ENCODE measurements at places on chromosomes 7 and 10.

DNA sequence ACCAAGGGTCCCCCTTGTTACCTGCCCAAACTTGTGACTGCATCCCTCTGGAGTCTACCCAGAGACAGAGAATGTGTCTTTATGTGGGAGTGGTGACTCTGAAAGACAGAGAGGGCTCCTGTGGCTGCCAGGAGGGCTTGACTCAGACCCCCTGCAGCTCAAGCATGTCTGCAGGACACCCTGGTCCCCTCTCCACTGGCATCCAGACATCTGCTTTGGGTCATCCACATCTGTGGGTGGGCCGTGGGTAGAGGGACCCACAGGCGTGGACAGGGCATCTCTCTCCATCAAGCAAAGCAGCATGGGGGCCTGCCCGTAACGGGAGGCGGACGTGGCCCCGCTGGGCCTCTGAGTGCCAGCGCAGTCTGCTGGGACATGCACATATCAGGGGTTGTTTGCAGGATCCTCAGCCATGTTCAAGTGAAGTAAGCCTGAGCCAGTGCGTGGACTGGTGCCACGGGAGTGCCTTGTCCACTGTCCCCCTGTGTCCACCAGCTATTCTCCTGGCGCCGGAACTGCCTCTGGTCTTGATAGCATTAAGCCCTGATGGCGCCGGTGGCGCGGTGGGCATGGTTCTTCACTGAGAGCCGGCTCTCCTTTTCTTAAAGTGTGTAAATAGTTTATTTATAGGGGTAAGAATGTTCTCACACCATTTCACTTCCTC is 19.4 kb upstream of the SH2D4B start:
- DNase-seq = no peak

DNA sequence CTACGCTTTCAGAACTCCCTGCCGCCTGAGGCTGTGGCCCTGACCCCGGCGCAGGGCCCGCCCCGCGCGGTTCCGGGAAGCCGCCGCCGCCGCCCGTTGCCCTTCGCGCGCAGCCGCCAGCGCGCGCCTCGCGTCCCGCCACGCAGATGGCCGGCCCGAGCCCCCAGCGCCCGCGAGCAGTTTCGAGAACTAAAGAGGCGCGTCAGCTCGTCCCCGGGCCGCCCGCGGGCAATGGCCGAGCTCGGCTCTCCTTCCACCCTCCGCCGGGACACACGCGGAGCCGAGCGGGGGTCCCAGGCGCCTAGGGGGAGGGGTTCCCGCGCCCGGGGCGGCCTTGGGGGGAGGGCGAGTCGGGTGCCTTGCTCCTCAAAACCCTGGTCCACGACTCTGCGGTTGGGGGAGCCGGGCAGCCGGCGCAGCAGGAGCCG is 1.8 kb downstream of the HNRNPF start:
- DNase-seq = no peak

DNA sequence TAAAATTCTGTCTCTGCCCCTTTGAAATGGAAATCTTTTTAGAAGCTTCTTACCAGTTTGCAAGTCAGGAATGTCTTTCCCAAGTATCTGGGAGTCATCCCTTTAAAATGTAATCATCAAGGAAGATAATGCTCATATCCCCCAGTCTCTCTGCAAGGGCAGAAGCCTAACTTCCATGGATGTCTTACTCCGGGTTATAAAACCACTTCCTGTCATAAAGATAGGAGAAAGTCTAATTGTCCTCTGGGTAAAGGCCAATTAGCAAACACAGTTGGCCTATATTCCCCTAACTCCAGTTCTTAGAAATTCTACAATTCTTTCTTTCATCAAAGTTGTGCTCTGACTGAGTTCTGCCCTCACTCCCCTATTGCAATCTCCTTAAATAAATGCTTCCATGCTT is 1631.5 kb upstream of the LRRTM3 start:
- DNase-seq = no peak

DNA sequence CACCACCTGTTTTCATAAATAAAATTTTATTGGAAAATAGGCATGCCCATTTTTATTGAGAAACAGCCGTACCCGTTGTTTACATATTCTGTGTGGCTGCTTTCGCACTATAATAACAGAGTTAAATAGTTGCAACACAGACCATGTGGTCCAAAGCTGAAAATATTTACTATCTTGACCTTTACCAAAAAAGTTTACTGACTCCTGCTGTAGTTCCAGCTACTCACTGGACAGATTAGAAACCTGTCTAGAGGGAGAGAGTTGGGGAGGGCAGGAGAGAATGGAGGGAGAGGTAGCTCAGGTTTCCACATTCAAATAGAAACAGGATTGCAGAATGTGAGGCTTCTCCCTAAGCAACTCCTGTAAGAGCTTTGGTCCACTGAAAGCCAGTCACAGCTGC is 55.1 kb upstream of the GLCCI1 start:
- DNase-seq = no peak

DNA sequence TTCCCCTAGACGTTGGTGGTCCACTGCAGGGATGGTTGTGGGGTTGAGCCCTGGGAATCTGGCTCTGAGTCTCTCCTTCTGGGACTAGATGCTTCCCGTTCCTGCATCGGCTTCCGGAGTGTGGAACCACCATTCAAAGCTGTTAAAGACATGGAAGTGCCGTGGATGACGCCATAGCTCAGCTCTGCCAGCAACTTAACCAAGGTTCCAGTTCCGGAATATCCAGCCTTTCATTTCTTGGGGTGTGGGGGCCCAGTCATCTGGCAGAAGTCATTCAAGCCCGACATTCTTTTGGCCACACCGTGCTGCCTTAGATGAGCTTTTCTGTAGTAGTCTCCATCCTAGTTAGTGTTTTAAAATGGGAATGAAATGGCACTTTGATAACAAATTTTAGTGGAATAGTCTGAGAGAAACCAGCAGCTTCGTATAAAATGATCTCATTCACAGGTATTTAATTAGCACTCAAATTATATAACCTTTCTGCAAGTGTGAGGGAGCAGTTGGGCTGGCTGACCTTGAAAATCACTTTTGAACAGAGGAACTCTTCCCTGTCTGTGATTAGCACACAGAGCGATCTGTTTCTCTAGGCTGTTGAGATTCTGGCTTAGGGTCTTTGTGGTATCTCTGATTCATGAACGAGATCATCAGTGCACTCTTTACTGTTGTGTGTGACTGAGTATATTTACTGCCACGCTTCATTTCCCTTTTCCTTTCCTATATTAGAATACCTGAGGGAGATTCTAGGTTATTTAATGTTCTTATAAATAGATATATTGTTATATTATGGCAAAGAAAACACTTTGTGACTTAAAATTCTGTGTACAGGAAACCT is 19.9 kb downstream of the LMTK2 start:
- DNase-seq = no peak

- no peak for DNase-seq
Measured at GRCh38 chr10:80465839-80466590, 11.9 kb downstream of the TSPAN14 start.

GRCh38 chr10:102712843-102713538 is 1.2 kb downstream of the ARL3 start:
- DNase-seq = no peak

DNA sequence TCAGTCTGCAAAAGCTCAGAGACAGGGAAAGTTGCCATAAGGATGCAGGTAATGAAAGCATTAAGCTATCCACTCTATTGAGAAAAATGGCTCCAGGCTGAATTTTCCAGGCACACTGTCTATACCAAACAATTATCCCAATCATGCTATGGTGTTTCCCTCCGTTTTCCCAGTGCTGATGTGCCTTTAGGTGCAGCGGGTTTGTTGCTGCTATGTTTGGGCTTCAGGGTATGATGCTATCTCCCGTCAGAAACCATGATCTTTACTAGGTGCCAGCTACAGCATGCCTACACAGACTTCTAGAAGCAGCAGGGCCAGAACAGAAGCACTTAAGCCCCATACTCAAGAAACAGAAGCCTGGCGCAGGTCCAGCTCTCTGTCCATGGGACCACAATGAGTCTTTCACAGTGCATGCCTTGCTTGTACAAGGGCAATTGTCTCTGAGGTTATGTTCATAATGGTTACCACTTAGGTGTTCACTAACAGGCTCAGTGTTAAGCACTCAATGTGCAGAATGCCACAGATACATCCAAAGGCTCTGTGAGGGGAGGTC is 19.4 kb downstream of the STEAP1B start:
- DNase-seq = no peak

DNA sequence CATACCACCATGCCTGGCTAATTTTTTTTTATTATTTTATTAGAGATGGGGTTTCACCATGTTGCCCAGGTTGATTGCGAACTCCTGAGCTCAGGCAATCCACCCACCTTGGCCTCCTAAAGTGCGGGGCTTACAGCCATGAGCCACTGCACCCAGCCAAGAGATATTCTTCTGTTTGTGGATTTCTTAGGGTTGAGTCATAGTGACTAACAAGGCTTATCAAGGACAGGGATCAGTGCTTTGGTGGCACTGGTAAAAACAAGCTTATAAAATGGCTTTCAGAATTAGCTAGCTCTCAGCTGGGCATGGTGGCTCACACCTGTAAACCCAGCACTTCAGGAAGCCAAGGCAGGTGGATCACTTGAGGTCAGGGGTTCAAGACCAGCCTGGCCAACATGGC is 122.4 kb downstream of the ZNF248 start:
- no peak for DNase-seq

DNA sequence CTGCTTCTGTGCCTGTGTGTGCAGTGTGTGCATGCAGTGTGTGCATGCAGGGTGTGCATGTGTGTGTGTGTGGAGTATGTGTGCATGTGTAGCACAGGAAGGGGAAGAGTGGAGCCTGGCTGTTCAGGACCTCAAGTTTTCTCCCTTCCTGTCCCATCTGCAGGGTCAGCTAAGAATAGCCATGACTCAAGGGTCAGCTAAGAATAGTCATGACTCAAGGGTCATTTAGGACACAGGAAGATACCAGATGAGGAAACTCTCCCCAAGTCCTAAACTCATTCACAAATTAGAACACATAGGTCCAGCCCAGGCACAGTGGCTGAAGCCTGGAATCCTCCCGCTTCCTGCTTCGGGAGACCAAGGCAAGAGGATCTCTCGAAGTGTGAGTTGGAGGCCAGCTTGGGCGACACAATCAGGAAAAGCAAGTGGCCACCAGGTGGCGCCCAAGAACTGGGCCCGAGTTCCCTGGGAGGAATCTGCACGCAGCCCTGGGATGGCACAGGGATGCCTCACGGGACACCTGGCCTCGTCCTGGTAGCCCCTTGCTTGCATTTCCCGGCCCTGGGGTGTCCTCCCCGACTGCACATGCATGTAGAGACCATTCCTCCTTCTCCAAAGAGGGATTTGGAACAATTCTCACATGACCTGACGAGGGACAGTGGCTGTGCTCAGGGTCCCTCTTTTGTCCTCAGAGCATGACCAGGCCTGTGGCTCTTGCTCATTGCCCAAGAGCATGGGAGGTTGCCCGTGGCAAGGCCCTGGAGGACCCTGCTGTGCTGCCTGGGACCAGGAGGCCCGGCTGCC is 21.4 kb upstream of the VOPP1 start:
- DNase-seq = peak; percentile 32

DNA sequence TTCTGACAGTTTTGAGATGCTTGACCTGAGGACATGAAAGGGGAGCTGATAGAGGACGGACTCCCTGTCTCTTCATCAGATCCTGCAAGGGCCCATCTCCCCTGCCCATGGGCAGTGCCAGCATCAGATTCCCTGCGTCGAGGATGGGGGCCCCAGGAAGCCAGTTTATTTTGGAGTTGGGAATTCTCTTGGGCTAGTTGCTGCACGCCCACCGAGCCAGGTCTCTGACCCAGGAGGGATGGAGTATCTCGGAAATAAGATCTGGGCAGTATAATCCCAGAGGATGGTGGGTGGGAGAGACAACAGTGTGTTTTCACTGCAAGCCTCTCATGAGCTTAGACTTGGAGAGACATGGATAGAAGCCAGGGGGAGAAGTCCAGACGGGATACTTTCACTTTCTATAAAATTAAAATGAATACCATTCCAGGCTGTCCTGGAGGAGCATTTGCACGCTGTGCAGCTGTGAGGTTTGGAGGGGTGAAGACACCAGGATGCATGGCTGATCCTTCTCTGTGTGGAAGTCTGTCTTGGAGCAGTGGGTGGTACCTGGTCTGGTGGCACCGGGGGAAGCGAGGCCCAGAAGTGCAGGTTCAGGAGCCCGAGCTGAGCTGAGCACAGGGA is 25.8 kb downstream of the DOCK1 start:
- no peak for DNase-seq

- DNase-seq = no peak
Measured at GRCh38 chr7:96832092-96832662, 122.5 kb upstream of the SEM1 start.

- no peak for DNase-seq
Measured at GRCh38 chr7:107924841-107925504, 34.0 kb downstream of the DLD start.

DNA sequence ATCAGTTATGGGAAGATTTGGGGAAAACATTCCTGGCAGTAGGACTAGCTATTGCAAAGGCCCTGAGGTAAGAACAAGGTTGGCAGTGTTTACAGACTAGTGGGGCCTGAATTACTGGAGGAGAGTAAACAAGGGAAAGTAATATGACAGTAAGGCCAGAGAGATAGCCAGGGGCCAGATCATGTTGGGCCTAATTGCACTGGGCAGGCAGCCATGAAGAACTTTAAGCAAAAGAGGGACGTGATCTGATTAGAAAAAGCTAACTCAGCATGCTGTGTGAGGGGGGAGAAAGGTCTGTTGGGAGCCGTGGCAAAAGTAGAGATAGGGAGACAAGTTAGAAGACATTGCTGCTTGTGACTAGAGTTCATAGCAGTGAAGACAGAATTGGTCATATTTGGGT is 9.2 kb downstream of the NUP42 start:
- DNase-seq = no peak

DNA sequence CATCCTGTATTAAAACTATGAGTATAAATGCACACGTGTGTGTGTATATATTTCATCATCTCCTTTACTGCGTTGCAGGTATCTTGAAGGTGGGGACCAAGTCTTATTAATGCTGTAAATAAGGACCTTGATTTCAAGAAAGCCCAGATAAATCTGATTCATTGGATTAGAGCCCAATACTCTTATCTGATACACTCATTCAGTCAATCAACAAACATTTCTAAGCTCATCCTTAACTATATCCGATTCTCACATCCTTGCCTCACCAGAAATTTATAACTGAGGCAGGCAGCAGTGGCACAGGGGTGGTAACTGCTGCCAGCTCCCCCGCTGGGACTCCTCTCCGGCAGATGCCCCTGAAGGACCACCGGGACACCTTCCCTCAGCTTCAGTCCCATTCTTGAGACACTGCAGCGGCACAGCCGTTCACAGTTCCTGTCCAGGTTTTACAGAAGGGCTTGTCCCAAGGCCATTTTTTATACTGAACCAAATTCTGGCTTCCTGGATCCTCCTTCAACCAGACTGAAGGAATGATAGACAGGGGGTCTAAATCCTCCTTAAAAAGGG is 54.0 kb downstream of the BRI3 start:
- no peak for DNase-seq

- DNase-seq = no peak
Measured at GRCh38 chr7:36916116-36916515, 191.8 kb upstream of the AOAH start.

- DNase-seq = no peak
Measured at GRCh38 chr7:28018446-28018845, 162.1 kb downstream of the JAZF1 start.

Data from NCI-H1694 (cell line).